ENCODE measurements at places on chromosomes 5 and 9.

- no peak for DNase-seq
These were observed 197.7 kb downstream of the MCTP1 start for GRCh38 chr5:95086927-95087815.

- no peak for DNase-seq
These were observed 37.4 kb downstream of the NSUN2 start for GRCh38 chr5:6595405-6595804.

DNA sequence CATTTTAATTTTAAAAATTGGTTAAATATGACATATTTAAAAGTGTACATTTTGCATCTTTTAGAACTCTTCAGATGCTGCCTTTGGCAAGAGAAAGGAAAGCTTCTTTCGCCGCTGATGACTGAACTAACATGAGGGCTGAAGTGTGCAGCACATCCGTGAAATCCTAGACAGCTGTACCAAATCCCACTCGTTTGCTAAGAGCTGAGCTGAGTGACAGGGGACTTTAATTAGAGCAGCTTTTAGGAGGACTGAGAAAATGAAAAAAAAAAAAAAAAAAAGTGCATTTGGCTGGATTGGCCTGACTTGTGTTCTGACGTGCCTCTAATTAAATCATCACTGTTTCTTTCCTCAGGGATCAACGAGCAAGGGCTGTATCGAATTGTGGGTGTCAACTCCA is 271.3 kb downstream of the ARHGAP26 start:
- DNase-seq, result no peak

- DNase-seq, result peak; percentile 89
These were observed 63.7 kb upstream of the ANGPTL2 start for GRCh38 chr9:127185931-127186781.

DNA sequence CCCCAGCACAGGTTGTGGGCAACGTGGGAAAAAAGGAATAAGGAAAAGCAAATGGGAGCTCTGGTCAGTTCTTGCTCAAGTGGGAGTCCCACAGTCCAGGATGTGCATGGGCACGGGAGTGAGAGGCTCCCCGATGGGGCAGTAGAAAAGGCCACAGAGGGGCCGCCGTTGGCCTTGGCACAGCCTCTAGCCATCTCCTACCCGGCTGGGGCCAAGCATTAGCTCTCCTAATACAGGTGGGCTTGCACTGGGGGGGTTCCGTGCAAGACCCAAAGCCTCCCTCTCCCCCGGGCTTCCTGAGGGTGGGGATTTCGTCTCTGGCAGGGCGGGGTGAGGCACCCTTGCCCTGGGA is 212.2 kb upstream of the MVB12B start:
- no peak for DNase-seq

GRCh38 chr5:68424799-68425537 is 209.4 kb downstream of the PIK3R1 start:
- no peak for DNase-seq

- no peak for DNase-seq
These were observed 4.1 kb downstream of the NOTCH1 start for GRCh38 chr9:136541709-136542108.

GRCh38 chr5:138544181-138545134 is 1.4 kb upstream of the ETF1 start:
- peak; percentile 46 for DNase-seq

DNA sequence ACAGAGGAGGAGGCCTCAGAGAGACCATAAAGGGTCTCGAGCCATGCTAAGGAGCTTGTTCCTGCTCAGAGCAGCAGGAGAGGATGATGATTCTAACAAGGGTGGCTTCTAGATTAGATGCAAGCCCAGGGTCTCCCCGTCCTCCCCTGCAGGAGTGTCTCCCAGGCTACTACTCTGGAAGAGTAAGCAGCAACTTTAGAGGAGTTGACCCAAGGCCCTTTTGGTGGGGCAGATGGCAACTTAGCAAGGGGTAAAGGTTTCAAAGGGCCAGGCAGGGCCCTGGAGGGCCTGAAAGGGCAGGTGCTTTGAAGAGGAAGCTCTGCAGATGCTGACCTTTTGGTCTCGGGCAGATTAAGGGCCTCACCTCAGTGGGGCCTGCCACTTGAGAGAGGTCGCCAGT is 174.9 kb downstream of the GABBR2 start:
- DNase-seq, result no peak

GRCh38 chr9:70411121-70411929 is 3.1 kb downstream of the KLF9 start:
- peak; percentile 72 for DNase-seq

DNA sequence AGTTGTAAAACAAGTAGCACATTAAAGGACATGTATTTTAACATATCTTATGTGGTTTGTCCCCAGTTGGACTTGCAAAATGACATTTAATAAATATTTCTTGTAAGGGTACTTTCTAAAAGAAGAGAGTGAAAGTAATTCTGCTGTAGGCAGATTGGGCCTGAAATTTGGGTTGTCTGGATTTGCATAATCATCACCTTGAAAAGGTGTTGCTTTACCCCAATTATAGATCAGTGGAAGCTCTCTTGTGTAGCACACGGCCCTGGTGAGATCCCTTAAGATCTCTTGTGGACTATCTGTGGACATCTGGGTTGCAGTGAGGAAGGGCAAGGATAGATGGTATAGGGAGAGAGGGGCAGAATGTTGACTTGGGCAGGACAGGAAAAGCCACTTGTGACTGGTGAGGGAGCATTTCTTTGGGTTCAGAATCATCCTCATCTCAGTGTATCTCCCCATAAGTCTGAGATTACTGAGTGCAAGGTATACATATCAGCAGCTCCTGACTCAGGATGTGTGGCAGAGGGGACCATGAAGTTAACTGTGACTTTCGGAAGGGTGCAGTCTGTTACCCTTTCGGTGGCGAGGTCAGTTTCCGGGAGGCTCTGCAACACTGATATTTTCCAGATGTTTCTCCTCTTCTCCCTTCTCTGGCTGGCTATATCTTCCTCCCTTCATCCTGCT is 2.0 kb upstream of the TNFAIP8 start:
- no peak for DNase-seq

- peak; percentile 31 for DNase-seq
These were observed 2.7 kb upstream of the APBA1 start for GRCh38 chr9:69674716-69675438.

- peak; percentile 75 for DNase-seq
These were observed 225.7 kb upstream of the KLF9 start for GRCh38 chr9:70639853-70640814.

DNA sequence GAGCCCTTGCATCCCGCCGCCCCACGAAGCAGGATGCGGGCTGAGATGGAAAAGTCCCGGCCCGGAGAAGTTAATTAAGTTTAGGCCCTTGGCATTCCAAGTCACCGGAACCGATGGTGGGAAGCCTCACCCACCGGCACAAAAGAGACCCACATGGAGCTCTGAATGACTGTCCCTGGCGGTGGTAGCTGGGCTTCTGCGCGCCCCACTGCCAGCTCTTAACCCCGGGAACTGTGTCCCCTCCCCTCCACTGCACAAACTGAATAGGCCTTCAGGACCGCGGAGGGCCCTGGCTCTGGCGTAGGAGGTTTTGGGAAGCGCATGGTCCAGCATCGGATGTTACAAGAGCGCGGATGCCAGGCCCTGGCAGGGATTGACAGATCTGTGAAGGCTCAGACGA is 291.1 kb upstream of the TUT7 start:
- DNase-seq, result peak; percentile 44

DNA sequence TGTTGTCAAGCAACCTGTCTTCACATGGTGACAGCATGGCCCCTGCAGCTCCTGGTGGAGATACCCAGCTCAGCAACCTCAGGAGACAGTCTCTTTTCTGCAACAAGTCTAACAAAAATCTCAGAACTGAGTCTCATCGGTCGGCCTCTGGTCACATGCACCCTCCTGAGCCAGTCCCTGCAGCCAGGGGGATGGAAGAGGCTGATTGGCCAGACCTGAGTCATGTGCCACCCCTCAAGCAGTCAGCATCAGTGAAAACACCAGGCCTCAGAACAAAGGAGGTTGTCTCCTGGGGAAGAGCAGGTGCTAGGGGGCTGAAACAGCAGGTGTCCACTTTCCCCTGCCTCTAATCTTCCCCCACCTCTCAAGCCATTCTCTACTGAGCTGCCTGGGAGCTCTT is 54.4 kb downstream of the SMIM23 start:
- no peak for DNase-seq

- DNase-seq, result no peak
These were observed 372.9 kb downstream of the OSTF1 start for GRCh38 chr9:75461183-75461582.

- no peak for DNase-seq
These were observed 64.9 kb downstream of the MARCHF3 start for GRCh38 chr5:126965487-126965886.

DNA sequence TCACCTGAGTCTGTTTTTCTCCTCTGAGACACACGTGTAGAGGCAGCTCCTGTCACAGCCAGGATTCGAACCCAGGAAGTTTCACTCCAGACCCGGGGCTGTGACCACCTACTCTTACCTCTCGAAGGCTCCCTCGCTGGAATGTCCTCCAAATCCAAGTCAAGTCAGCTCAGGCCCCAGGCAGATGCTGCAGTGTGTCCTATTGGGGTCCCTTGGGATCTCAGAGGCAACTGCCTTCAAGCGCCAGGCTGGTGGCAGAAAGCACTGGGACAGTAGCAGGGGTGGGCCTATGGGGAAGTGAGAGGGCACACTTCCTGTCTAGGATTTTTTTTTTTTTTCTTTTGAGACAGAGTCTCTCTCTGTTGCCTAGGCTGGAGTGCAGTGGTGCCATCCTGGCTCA is 762 bp upstream of the ST6GALNAC4 start:
- no peak for DNase-seq

DNA sequence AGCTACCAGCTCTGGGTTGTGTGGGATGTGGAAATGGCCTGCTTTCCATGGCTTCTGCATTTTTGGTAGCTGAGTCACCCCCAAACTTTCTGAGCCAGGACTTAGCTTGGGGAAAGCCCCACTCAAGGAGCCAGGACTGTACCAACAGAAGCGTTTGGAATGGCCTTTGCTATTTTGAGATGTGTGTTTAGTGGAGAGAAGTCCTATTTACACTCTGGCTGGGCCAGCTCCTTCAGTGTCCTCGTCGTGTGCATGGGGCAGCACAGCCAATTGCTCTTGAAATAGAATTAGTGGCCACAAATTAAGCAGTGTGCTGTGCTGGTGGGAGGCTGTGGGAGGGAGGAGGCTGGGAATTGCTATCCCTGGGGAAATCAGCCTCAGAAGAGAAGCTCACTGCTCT is 51.6 kb downstream of the ENTREP1 start:
- peak; percentile 94 for DNase-seq

- peak; percentile 75 for DNase-seq
These were observed 21.7 kb upstream of the NANS start for GRCh38 chr9:98034593-98035546.

DNA sequence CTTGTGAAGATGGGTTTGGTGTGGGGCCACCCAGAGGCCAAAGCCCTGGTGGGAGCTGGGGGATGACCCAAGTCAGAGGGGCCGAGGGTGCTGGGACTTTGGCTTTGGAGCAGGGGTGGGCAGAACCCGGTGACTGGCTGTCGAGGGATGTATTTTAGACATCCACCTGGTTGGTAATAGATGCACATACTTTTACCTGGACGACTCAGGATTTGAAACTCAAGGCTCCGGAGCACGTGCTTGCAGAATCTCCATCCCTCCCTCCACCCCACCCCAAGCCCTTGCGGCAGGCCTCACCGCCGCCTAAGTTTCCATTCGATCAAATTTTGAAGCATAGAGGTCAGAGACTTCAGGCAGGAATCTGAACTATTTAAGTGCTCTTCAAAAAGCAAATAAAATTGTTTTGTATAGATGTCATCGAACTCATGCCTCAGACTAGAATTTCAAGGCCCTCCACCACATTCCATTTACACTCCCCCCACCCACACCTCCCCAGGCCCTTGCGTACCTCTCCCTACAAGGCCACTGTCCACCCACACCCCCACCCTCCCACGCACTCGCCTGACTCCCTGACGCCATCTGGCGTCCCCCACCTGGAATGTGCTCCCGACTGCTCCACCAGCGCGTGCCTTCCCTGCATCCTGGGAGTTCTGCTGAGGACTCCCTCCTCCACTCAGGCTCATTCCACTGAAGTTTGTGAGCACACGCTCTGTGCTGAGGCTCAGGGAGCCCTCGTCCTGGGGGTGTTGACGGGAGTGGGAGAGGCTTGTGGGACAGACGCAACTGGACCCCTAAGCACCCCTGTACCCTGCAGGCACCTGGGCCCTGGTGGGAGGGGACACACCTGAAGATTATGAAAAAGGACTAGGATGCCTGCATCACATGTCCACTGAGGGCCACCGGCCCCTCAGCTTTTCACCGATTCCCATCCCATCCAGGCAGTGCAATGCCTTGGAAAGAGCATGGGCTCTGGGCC is 56.4 kb upstream of the RPL26L1 start:
- DNase-seq, result peak; percentile 98

DNA sequence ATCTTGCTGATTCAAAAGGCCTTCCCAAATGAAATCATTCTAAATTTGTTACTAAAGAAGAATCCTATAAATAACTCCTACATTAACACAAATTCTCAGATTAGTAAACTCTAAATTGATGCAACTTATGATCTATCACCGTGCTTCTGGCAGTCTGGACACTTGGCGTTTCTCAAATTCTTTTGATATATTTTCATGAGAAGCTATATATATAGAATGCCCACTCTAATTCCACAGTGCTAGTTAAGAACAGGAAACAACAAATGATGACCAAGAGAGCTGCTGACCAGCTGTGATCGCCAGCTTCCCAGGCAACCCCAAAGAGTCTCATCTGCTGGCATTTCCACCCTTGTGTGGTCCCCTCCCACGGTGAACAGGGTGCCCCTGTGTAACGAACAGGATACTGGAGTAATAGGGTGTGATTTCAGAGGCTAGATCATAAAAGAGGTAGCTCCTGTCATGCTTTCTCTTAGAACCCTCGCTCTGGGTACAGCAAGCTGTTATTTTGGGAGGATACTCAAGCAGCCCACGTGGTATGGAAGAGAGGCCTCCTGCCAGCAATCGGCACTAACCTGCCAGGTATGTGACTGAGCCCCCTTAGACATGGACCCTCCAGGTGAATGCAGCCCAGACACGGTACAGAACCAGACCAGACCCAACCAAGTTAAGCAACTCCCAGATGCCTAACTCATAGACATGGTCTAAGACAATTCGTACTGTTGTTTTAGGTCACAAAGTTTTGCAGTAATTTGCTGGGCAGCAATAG is 64.7 kb downstream of the CDC14B start:
- peak; percentile 20 for DNase-seq

GRCh38 chr5:52888363-52888762 is 100.6 kb downstream of the ITGA1 start:
- DNase-seq, result no peak

GRCh38 chr5:141657404-141657803 is 6.2 kb upstream of the FCHSD1 start:
- no peak for DNase-seq

- peak; percentile 91 for DNase-seq
These were observed 69.3 kb upstream of the NIPAL4 start for GRCh38 chr5:157390551-157391297.

DNA sequence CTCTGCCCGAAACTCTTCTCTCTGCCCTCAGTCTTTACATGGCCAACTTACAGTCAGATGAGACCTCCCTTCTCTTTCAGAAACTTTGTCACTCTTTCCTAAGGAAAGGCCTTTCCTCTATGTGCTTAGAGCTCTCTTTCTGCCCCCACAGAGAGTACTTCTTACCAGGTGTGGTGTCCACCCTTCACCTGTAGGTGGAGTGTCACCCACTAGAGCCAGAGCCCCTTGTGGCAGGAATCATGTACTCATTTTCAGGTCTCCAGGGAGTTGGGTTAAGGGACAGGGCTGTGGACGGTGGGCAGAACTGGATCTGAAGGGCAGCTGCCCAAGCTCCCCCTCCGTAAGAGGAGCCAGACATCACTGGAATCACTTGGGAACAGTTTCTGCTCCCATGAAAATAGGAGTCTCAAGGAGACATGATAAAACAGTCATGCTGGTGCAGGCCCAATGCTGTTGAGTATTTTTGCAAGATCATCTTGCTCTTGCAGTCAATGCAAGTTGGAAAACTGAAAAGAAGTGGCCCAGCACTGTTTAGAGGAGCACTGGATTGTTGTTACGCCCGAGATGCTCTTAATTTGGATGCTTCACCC is 436.7 kb downstream of the ZSWIM6 start:
- DNase-seq, result peak; percentile 23
